ENCODE measurements at places on chromosomes 5 and 9.

DNA sequence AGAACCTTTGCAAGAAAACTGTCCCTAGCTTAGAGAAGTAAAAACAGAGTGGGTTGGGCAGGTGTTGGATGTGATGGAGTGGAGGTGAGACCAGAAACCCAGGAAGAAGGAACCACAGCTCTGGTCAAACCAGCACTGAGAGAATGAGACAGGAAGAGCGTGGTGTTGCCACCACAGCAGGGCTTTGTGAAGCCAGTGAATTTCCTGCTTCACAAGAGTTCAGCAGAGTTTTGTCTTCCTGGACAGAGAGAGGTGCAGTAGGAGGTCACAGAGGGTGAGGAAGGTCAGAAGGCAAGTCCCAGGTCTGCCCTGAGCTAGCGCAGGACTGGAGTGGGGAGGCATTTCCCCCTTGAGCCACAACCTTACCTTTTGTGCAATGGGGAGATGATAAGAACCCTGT, 2306.2 kb upstream of the ACO1 start:
- no peak for DNase-seq

- DNase-seq, result no peak
Observed at GRCh38 chr5:113061846-113062780, 85.5 kb downstream of the DCP2 start.

GRCh38 chr5:147935032-147935431, 28.7 kb upstream of the C5orf46 start:
- DNase-seq, result no peak

GRCh38 chr5:109411149-109411514, 1.4 kb upstream of the PJA2 start:
- no peak for DNase-seq

DNA sequence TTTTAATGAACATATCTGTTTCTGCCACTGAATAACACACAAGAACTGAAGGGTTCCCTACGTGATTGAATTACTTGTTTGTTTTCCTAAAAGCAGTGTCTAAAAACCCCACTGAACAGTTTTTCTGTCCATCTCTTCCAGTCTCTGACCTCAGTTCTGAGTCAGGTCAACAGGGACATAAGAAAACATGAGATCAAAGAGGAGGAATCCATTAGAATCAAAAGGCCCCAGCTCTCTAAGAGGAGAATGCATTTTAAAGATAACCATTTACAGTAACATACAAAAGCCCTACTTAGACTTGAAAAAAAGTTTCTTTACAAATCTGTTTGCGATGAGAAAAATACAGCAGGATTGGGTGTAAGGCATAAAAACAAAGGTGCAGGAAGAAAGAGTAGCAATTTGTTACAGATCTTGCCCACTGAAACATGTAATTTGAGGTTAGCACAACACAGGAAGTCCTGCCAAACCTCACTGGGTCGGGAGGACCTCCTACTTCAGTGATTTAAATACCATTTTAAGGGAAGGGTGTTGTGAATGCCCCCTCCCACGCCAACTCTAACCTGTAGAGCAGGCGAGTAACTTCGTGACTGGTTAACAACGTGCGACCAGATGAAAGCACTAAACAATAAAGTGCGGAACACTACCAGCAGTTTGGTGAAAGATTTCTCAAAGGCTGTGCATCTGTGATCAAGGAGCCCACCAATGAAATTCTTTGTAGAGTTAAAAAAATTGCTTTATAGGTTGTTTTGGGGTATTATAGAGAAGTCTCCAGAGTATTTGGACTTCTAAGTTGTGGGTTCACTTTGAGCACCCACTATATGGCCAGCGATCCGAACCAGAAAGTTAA, 1.3 kb downstream of the QSOX2 start:
- no peak for DNase-seq

DNA sequence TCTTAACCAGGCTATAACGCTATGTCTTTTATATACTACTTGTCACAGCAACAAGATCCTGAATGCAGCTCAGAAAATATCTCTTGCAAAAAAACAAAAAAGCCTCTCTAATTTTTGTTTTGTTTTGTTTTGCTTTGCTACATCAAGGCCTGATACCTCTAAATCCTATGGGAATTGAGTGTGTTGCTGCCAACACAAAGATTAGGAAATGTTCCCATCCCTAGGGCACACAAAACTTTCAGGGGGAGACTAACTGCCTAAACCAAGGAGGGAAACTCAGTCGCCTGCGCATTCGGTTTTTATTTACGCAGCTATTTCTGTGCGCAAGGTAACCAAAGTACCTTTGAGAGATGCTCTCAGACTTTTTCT, 1.7 kb downstream of the SSBP2 start:
- DNase-seq, result no peak

- DNase-seq, result no peak
Observed at GRCh38 chr5:72597456-72597948, 90.3 kb upstream of the ZNF366 start.

DNA sequence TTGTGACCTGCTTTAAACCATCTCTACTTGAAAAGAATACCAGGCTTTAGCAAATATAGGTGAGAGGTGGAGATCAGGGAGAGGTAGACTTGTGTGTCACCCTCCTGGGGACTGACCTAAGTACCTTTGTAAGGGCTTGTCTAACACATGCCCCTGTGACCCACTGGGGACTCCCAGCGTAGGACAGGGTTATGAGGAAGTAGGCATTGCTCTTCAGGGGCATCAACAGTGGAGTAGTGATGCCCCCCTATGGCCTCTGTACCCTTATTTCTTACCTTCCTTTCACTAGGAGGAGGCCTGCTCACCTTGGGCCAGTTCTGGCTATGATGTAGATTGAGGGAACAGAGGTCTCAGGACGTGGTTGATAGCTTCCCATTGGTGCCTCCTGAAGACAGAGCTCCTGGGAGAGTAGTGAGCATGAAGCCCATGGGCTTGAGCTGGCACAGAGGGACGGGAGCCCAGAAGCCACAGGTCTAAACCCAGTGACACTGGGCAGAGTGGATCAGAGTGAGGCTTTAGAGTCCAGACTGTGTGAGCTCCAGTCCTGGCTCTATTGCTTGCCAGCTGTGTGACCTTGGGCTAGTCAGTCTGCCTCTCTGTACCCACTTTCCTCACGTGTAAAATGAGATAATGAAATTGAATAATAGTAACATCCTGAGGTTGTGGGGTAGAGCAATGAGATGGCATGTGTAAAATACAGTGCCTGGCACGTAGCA, 191.7 kb downstream of the AOPEP start:
- DNase-seq, result no peak

Measured in tibial nerve (tissue), 4 donors.